Amniotic epithelial cell (primary cell): ENCODE measurements at places on chromosomes 2 and 18.

- peak; percentile 69 for DNase-seq
Observed at GRCh38 chr2:158497486-158497885, 40.7 kb downstream of the PKP4 start.

GRCh38 chr2:214542295-214542694 is 131.4 kb downstream of the VWC2L start:
- no peak for DNase-seq

DNA sequence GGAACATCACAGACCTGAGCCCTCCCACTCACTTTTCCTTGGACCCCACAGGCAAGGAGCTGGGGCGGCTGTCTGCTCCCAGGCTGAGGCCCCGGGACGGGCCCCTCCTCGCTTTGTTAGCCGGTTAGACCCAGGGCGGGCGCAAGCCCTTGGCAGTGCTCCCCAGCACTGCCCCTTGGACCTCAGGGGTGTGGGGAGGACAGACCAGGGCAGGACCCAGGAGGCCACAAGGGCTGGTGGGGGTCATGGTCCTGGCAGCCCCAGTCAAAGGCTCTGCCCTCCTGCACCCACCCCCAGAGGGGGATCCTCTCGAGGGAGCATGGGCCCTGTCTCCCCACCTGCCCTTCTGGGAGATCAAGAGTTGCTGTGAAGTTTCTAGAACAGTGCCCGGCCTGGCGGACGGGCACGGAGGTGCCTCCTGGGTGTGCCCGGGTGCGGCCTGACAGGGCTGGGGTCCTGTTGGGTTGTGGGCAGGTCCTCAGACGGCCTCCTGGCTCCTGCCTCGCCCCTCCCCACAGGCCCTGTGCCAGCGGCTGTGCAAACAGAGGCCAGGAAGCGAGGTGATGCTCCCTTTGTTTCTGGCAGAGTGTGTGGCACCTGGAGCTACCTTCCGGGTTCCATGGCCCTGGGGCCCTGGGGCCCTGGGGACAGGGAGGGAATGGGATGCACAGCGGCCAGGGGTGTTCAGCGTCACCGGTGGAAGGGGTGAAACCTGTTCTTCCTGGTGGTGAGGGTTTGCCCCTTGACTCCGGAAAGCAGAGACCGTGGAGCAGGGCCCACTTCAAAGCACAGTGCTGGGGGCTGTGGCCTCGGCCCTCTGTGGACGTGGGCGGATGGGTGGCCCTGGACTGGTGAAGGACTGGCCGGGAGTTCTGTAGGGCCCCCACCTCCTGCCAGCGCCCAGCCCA is 2.9 kb upstream of the GAL3ST2 start:
- DNase-seq: no peak

DNA sequence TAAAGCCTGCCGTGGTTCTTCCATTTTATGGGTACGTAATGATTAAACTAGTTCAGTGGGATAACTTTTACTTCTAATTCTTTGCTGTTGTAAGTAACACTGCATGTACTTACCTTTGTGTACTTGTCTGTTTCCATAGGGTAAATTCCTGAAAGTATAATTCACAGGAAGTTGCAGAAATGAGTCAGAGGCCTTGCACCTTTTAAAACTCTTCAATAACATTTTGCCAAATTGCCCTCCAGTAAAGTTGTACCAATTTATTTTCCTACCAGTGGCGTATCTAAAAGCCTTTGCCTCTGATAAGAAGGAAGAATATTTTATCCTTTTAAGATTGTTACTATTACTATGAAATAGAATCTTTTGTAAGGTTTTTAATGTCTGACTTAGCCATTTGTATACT is 65.1 kb downstream of the CAB39 start:
- no peak for DNase-seq

DNA sequence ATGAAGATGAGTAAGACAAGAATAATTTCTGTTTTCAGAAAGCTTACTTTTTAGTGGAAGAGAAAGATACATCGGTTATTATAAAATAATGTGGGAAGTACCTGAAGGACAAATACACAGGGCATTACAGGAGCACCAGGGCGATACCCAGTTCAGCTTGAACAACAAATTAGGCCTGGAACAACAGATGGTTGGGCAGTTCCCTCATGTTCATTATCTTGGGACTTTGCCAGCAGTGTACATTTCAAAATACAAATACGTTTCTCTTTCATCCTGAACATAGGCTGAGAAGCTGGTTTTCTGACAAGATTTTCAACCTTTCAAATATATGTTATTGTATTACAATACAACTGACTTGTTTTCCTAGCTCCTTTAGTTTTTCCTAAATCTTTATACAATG is 79.6 kb downstream of the TGIF1 start:
- DNase-seq: no peak

- peak; percentile 21 for DNase-seq
Observed at GRCh38 chr2:86570059-86570458, 6.8 kb upstream of the CHMP3 start.

DNA sequence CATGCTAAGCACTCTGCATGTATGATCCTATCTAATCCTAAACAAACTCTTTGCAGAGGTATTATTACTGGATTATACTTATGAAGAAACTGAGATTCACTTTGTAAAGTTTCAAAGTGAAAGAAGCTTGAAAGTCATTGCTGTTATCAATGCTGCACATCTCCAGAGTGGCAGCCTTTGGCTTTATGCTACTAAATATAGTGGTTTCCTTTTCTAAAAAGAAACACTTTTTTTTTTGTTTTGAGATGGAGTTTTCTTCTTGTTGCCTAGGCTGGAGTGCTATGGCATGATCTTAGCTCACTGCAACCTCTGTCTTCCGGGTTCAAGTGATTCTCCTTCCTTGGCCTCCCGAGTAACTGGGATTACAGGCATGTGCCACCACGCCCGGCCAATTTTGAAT is 114.9 kb upstream of the RAB27B start:
- no peak for DNase-seq

DNA sequence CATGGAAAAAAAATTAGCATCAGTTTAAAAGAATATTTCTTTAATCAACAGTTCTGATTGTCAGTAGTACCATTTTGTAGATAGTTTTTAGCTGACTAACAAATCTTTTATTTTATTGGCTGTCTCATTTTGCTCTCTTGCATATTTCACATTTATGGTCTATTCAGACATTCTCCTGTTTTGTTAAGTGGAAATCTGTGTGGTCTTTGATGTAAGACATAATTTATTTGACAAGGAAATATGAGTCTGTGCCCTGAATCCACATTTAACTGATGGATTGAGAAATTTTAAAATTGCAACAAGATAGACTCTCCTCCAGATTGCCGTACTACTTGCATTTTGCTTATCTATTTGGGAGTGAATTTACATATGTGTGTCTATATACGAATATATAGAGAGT is 96.3 kb upstream of the ATP5MC3 start:
- peak; percentile 9 for DNase-seq

DNA sequence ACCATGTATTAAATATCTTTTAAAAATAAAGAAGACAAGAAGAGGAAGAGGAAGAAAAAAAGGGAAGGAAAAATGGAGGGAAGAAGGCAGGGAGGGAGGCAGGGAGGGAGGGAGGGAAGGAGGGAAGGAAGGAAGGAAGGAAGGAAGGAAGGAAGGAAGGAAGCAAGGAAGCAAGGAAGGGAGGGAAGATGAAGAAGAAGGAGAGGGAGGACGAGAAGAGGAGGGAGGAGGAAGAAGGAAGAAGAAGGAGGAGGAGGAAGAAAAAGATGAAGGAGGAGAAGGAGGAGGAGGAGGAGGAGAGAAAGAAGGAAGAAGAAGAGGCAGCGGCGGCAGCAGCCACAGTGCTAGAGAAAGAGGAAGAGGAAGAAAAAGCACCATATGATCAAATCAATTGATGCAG is 189.6 kb downstream of the EXOC6B start:
- DNase-seq: no peak

- DNase-seq: no peak
Observed at GRCh38 chr2:89842180-89842908, 1150.9 kb downstream of the RPIA start.

DNA sequence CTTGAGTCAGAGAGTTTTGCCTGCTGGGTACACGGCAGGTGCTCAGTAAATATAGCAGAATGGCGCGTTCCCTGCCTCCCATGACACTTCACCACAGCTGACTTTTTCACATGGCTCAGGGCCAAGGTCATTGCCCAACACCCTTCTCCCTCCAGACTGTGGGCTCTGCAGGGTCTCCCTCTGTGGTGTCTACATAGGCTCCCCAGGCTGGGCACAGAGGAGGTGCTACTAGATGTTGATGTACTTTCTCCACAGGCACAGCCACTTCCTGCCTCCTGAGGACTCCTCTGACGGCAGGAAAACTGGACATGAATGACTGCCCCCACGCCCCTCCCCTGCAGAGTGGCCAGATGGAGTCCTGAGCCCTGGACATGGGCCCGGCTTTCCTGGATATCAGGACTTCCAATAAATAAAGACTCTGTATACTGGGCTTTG is 4.2 kb downstream of the CHCHD5 start:
- DNase-seq: peak; percentile 13

DNA sequence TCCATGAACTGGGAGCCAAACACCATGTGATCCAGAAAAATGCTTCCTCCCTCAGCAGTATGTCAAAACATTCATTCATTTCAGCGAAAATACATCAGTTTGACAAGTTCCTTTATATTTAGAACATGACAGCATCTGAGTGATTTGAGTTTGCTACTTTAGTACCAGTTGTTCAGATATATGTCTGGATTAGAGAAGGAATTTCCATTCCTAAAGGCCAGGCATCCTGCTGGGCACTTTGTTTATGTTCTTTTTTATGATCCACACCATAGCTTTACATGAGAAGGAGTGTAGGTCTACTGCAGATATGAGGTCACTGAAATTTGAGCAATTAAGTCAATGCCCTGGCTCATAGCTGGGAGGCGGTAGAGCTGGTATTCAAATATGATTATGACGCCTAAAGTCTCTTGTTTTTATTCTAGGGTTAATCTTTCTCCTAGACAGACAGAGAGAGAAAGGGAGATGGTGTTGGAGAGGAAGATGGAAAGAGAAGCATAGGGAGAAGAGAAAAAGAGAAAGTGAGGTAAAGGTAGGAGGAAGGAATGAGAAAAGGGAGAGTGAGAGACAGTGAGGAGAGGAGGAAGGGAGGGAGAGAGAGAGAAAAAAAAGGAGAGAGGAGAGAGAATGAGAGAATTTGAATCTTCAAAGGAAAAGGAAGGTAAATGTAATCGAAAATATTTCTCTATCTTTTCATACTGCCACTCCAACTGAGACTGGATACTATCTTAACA is 839.5 kb upstream of the FANCL start:
- no peak for DNase-seq

GRCh38 chr2:183253441-183254130 is 129.3 kb downstream of the NUP35 start:
- no peak for DNase-seq

- peak; percentile 91 for DNase-seq
Observed at GRCh38 chr18:11324956-11325882, 175.8 kb upstream of the PIEZO2 start.

DNA sequence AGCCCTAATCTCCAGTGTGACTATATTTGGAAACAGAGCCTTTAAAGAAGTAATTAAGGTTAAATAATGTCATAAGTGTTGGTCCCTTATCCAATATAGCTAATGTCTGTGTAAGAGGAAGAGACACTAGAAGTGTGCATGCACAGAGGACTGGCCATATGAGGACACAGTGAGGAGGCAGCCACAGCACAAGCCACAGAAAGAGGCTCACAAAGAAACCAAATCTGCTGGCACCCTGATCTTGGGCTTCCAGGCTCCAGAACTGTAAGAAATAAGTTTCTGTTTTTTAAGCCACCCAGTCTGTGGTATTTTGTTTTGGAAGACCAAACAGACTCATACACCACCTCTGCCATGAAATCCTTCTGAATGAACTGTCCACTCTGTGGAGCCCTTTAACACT is 186.4 kb upstream of the SLC39A10 start:
- DNase-seq: no peak
